ENCODE measurements at places on chromosomes 16 and 17. TPM values are rescaled to one million over a fixed set of nuclear protein-coding genes. Genes with fewer than 3 reads are reported as not detected.

The C16orf46 gene
- 0.34 TPM for total RNA-seq

The CACNG5 gene
- total RNA-seq = not detected

The CCL14 gene
- total RNA-seq = not detected

The NACA2 gene
- not detected for total RNA-seq

The ETV4 gene
- 0.63 TPM for total RNA-seq

The PDILT gene
- not detected for total RNA-seq

The CCL4L2 gene
- not detected for total RNA-seq

The CMTM1 gene
- total RNA-seq = 1.5 TPM

The KRTAP4-5 gene
- total RNA-seq = not detected

The MARVELD3 gene
- total RNA-seq = not detected

The HIGD1B gene
- not detected for total RNA-seq

The CKLF gene
- total RNA-seq = 38.0 TPM

The KRT23 gene
- 0.16 TPM for total RNA-seq

The CCT6B gene
- total RNA-seq = 1.5 TPM
